Astrocyte of the hippocampus (primary cell): ENCODE measurements at places on chromosomes 1 and 21.
A peak's percentile ranks its signal among the peaks of the same experiment; 100 is the strongest.

DNA sequence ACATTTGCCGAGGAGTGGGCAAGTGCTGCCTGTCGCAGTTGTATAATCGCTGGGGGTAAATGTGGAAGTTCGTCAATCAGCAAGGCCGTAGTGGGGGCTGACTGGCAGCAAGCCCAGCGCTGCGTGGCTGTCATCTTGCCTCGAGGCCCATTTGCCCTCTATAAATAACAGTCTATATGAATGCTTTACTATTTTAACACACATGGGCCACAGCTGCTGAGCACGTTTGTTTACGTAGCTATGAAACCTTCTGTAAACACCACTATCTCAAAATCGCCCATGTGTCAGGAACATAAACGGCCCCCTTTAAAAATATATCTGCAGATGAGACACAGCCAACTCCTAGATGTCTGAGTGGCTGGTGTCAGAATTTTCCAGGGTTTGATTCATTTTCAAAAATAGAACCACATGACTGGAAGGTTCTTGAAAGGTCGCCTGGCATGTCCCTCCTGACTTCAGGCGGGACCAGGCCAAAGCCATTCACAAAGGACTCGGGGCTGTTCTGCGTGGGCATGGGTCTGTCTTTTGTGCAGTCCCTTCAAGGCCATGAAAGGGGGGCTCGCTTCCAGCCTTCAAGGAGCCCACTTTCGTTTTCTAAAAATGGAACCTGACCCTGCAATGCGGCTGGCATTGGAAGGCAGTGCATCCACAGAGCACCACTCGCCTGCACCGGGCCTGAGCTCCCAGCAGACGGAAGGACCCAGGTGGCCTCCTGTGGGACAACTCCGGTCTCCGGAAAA, 205.5 kb downstream of the KCNJ6 start:
- DNase-seq: no peak

- DNase-seq: no peak
Observed at GRCh38 chr21:37548521-37548981, 182.0 kb downstream of the DYRK1A start.

GRCh38 chr21:39115576-39116235, 67.5 kb downstream of the PSMG1 start:
- no peak for DNase-seq

DNA sequence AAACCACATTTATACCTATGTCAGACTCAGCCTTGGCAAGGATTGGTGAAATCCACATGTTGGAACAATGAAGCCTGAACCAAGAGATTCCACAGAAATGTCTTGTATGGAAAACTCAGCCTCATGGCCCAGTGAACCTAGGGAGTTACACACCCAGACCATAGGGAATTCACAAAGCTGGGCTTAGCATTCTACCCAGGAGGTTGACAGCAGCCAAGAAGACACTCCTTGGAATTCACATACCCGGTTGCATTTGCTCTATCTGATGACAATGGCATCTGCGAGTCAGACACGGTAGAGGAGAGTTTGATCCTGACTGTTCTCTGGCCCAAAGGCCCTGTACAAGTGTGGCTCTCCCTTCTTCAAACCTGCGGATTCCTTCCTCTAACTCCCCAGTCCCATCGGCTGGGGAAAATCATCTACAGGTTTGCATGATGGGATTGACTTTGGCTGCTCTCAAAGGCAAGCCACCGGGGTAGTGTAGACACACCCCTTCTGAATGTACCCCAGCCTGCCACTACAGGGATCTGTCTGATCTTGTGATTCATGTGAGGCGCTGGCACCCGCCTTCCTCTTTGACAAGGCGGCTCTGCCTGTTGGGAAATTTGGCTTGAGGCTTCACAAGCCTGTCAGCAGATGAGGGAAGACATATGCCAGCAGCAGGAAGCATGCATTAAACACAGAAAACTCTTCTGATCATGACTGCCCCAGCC, 297.3 kb upstream of the KAZN start:
- no peak for DNase-seq

DNA sequence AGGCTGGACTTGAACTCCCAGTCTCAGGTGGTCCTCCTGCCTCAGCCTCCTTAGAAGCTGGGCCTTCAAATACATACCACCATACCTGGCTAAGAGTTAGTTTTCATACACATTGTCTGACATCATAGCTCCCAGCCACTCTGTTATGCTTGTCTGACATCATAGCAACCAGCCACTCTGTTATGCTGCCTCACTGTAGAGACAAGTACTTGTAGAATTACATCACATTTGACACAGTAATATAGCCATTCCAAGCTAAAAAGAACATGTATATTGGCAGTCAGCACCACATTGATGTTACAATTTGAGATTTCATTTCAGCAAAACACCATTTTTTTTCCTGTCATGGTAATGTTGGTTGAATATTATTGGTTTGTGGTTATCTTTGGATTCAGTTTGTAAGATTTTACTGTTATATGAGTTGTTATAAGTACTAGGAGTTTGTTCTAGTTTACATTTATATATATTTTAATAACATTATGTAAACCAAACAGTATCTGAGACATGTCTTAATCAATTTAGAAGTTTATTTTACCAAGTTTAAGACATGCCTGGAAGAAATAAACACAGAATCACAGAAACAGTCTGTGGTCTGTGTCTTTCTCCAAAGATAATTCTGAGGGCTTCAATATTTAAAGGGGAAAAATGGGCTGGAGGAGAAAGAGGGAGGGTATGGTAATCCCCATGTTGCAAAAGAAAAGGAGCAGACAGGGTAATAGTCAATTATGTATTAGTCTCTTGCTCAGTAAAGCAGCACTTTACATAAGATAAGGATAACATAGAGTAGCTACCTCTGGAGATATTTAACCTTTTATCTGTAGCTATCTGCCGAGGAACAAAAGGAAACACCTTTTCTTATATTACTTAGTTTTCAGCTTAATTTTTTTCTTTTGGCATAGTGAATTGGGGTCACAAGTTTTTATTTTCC, 43.0 kb downstream of the XPR1 start:
- DNase-seq: peak; percentile 16

DNA sequence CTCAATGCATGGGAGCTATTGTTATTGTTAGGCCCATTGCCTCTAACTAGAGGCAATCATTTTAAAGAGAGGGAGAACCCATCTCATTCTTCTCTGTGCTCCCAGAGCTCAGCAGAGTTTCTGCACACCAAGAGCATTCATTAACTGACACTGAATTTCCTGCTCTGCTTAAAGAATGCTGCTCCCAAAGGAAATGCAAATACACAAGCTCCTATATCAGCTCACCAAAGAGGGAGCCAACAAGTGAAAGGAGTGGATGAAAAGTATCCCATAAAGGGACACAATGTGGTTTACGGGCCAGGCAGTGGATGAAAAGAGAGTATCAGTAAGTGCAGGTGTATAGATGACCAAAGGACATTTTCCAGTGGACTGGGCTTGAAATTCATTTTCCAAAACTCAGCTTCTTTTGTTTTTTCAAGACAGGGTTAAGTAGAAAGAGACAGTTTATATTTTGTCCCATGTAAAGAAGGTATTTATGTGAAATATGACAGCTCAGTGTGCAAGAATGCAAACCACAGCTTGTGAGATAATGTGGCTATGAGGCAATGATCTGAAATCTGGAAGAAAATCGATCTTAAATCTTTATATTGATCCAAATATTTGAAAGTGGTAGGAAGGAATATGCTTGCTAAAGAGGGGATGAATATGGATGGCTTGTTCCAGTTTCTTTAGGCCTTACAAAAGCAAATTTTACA, 207.7 kb upstream of the CAMK1G start:
- DNase-seq: no peak

DNA sequence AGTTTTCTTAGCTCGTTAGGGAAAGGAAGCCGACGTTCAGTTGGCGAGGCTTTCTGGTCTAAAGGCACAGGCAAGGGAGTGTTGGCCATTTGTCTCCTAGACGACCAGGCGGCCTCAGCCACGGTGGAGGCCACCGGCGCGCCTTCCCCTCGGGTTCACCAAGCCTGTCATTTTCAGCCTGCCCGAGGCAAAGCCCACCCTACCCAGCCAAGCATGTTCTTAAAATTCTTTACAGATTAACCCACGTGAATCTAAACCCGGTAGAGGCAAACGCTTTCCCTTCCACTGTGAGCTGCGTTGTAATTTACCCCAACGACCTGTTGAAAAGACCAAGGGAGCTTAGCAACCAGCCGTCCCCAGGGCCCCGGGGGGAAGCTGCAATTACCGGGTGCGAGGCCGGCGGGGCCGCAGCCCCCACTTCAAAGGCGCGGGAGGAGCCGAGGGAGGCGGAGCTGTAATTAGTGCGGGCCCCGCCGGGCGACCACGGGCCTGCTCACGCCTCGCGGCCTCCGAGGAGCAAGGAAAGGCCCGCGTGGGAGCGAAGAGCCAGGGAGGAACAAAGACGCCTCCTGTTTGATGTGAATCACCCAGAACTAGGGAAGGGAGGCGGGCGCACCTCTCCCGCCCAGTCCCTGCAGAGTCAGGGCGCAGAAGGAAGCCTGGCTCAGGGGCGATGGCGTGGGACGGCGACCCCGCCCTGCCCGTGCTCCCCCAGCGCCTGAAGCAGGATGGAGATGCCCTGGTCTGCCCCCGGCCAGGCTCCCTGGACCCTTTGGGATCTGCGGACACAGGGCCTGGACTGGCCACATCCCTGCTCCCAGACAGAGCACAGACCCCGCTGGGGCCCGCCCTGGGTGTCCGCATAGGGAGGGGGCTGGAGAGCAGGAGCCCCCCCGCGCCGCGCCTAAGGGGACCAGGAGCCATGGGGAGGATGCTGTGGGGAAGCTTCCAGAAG, 12.1 kb upstream of the TSPEAR start:
- DNase-seq: no peak

DNA sequence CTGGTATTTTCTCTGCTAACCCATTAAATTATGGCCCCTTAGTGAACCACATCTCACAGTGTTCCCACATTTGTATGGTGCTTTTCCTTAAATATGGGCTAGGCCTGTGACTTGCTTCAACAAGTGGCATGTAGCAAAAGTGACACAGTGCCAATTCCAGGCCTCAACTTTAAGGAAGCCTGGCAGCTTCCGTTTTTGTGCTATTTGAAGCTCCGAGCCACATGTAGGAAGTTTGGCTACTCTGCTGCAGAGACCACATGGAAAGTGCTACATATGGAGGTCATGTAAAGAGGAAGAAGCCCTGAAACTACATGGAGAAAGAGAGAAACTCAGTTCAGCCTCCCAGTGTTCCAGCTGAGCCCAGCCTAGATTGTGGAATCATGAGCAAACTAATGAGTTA, 28.5 kb upstream of the DR1 start:
- DNase-seq: no peak
